Putamen (tissue), 1 donor: ENCODE measurements at places on chromosomes 13 and 19.

GRCh38 chr13:29621051-29621800, 25.7 kb upstream of the SLC7A1 start:
- DNase-seq = no peak

GRCh38 chr13:27621366-27622101, at the start of gene POLR1D:
TSS of gene POLR1D (plus strand) at chr13:27621892. CDS start at chr13:27621984, 92 bp downstream.
- DNase-seq = peak; percentile 86

DNA sequence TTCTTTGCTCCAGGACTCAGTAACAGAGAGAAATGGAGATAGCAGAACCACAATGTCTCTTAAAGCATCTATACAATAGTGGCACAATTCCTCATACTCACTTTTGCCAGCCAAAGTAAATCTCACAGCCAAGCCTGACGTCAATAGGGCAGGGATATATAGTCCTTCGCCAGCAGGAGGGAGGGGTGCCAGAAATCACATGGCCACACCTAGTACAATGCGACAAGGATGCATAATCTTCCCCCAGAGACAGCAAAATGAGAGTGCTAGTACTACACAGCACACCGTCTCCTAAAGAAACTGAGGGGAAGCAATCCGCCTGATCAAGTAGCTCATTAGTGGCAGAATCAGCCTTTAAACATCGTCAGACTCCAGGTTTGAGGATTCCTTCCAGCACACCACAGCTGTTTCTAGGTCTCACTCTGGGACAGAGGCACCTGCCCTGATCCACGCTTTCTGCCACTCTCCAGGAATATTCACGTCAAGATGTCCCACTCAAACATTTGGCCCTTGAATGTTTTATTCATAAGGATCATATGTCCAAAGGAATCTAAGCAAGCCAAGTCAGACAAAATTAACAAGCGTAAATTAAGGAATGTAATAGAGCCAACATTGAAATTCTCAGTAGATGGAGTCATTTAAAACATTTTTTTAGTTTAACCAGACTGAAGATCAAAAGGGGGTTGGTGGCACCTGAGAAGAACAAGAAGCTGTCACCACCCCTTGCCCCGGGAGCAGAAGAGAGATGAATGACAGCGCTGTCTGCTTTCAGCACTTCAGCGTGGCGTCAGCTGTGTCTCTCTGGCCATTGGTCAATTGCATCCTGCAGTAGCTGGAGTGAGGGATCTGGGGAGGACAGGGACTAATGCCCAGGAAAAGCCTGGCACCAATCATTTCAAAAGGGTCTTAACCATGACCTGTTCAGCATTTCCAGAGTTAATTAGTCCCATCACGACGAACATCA, 63.5 kb upstream of the SERP2 start:
- DNase-seq = no peak

- DNase-seq = no peak
Measured at GRCh38 chr19:48635966-48636858, 967 bp downstream of the DBP start.

GRCh38 chr19:15379999-15380647, 536 bp upstream of the AKAP8 start:
- no peak for DNase-seq

DNA sequence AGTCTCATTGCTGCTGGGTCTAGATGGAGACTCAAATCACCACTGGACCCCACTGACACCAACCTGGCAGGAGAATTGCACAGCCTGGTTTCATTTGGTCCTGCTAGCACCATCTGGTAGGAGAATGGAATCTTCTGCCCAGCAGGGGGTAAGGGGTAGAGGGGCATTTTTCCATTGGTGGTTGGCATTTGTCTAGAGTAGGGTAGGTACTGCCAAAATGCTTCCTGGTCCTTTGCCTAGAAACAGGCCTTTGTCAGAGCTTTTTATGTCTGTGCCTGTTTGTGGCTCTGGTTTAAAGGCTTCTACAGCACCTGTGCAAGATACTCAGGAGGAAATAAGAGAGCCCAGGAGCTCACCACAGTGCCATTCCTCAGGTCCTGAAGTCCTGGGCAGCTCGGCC, 121.3 kb downstream of the KCTD12 start:
- DNase-seq = no peak
